ENCODE measurements at places on chromosomes 2 and 18.

- no peak for DNase-seq
These were observed 91.5 kb downstream of the ALK start for GRCh38 chr2:29829841-29830240.

DNA sequence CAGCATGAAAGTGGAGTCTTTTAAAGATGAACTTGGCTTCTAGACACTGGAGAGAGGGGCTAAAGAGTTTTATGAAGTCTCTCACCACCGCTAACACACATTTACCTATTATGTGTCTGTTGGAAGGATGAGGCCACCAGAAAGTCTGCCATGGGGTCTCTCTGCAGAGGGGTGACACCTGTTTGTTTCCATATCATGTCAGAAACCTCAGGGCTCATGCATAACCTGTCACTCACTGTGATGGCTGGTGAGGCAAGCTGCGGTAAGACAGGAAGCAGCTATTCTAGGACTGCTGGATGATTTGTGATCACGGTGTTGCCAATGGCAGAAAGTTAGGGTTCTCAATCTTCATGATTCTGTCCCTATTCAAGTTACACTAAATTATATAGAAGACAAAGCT is 60.8 kb upstream of the DNMT3A start:
- DNase-seq, result no peak

GRCh38 chr2:240384711-240385450 is 50.6 kb upstream of the GPC1 start:
- no peak for DNase-seq

DNA sequence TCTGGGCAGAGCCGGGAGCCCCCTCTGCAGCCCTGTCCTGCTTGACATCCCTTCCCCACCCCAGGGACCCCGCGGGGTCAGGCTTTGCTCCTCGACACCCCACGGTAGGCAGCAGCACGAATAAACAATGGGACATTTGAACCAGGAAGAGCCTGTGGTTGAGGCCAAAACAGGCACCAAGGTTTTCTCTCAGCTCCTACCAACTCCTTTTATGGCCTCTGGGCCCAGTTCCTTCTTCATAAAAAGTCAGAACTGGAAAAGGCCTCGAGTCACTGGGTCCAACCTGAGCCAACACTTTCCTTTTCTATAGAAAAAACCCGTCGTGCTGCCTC is 20.6 kb downstream of the TEX44 start:
- no peak for DNase-seq

DNA sequence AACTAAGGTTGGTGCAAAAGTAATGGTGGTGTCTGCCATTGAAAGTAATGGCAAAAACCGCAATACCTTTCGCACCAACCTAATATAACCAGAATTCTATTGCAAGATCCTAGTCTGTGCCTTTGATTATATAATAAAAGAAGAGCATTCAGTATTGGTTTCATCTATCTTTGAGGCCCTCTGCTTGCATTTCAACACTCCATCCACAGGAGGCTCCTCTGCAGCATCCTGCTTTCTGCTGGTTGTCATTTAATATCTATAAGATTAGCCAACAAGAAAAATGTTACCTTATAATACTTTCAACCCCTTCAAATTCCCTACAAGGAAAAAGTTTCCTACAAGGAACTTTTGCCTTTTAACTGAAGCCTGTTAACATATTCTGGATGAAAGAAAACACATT is 139.2 kb downstream of the CDCA7 start:
- DNase-seq, result no peak

GRCh38 chr2:47984041-47984440 is 77.7 kb upstream of the FBXO11 start:
- no peak for DNase-seq

GRCh38 chr2:4134551-4135550 is 431.5 kb downstream of the DCDC2C start:
- DNase-seq, result no peak

DNA sequence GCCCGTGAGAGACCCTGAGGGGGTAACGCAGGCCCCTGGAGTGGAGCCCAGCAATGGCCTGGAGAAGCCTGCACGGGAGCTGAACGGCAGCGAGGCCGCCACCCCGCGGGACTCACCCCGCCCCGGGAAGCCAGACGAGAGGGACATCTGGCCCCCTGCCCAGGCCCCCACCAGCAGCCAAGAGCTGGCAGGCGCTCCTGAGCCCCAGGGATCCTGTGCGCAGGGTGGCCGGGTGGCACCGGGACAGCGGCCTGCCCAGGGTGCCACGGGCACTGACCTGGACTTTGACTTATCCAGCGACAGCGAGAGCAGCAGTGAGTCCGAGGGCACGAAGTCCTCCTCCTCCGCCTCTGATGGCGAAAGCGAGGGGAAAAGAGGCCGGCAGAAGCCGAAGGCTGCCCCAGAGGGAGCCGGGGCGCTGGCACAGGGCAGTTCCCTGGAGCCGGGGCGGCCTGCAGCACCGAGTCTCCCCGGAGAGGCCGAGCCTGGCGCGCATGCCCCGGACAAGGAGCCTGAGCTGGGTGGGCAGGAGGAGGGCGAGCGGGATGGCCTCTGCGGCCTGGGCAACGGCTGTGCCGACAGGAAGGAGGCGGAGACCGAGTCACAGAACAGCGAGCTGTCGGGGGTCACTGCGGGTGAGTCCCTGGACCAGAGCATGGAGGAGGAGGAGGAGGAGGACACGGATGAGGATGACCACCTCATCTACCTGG is 35.1 kb downstream of the CTDP1 start:
- DNase-seq, result no peak

DNA sequence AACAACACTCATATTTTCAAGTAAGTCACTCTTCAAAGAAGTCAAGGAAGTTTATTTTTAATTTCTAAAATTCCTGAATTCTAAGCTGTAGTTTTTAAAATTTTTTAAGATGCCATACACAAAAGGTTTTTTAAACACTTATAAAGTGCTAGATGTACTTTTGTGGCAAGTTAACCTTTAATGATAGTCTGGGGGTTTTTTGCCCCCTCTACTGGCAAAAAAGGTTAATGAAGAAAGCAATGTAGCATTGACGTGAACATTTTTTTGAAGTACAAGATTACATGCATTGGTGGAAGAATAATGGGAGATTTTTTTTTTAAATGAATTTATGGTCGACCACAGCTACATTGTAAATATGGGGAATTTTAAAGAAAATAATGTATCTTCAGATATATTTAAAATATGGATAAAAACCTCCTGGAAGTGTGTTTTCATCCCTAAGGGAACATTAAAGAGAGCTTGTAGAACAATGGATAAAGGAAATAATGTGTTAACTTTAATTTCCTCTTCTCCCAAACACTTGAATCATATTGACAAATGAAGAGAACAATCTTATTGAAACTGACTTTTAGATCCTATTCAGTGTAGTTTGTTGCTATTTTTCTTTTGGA is 12.6 kb downstream of the ITPRID2 start:
- DNase-seq, result no peak

All from activated gamma-delta T cell (primary cell).